GM19239 (cell line): ENCODE measurements at places on chromosomes 4 and X.

DNA sequence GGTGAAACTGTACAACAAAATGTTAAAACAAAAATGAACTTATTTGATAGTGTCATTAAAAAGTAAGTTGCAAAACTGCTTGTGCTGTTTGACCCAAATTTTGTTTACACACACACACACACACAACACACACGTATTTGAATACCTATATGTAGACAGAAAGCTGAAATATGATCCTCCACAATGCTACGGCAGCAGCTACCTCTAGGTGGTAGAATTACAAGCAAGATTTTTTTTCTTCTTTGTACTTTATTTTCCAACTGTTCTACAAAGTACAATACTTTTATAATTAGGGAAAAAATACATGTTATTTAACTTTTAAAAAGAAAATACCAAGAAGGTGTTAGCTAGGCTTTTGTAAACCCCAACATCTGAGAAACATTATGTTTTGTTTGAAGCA lies 1.2 kb downstream of the CYTL1 start:
- no peak for DNase-seq

GRCh38 chrX:97751735-97752134 lies 868.0 kb downstream of the RPA4 start:
- DNase-seq, result no peak

DNA sequence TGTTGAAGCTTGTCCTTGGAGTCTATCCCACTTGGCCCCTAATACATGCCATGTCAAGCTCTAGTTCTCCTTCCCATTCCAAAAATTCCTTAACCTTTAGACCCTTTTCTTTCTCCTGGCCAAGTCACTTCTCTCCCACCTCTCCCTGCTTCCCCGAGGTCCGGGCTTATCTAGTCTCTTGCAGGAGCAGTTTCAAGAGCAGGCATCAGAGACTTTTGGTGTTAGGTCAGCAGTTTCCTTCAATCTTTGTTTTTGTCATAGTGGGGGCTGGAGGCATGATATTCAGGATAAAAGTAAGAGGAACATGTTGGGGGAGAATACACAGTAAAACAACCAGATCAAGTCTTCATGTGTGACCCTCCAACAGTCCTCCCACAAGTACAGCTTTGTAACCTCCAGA lies 11.5 kb upstream of the IDS start:
- DNase-seq, result no peak

GRCh38 chr4:102629673-102630072 lies 128.5 kb downstream of the NFKB1 start:
- DNase-seq, result no peak
